D341Med (cell line): ENCODE measurements at places on chromosomes 5 and 9.

GRCh38 chr9:73182928-73183327 lies 31.3 kb downstream of the ANXA1 start:
- DNase-seq: no peak

DNA sequence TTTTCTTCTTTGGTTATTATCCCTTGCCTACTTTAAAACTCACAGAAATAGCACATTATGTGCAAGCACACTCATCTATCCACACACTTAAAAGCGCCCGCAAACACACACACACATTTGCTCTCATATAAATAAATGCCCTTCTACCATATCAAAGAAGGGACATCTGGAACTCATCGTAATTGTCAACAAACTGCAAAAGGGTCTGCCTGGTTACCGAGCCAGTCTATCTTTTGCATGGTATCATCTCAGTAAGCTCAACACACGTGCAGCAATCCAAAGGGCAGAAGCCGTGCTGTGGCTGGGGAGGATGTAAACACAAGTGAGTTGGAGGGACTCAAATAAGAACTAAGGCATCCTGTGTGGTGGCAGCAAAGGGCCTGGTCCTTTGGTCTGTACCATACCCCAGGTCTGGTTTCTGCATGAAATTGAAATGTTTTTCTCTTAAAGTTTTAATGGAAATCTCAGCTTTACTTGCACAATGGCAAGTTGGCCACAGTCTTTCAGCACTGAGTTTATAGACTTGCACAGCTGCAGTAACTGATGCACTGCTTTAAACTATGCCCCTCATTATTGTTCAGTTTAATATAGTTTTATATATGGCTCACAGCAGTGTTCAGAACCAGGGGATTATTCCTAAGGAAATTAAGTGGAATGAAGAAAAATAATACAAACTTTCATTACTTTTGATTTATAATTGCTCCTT lies 331.0 kb downstream of the ADAMTS6 start:
- no peak for DNase-seq

DNA sequence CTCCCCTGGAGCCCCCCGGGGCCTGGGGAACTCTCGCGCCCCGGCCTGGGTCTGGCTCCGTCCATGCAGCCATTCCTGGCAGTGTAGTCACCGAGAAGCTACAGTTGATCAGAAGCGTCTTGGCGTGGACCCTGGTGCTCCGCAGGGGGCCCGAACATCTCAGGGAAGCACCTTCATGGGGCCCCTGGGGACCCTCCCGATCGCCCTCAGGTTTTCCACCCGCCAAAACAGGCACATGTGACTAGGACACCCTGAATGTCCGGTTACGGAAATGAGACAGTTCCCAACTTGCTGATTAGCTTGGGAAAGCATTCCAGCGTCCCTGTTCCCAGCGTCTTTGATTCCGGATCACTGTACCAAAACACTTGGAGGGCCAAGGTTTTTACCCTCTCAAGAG lies 472 bp downstream of the FBXO4 start:
- no peak for DNase-seq

DNA sequence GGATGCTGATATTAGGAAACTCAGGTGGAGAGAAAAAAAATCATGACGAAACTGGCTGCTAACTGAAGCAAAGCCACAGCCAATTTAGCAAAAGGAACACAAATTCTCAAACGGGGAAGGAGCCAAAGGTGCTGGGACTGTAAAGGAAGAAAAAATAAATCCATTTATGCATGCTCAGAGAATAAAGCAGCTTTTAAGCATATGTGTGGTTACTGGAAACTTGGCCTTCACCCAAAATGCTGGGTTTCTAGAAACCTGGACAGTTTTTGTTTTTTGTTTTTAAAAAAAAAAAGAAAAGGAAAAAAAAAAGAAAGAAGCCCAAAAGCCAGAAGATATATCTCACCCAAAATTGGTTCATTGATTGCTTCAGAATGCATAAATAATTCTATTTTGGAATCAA lies 8.0 kb downstream of the WHRN start:
- DNase-seq: no peak

GRCh38 chr5:65127161-65127901 lies 354.4 kb downstream of the ADAMTS6 start:
- DNase-seq: no peak

DNA sequence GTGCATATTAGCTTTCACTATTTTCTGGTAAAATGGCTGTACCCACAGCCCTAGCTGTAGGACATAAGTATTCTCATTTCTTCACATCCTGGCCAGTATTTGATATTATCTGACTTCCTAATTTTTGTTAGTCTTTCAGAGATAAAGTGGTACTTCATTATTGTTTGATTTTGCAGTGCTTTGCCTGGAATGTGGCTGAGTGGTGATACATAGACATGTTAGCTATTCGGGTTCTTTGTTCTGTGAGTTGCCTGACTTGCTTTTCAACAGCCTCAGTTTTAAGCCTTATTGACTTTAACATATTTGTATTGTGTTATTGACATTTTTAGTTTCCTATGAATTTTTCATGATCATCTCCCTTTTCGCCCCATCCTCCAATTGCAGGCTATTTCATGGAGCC lies 161.1 kb downstream of the GABBR2 start:
- DNase-seq: no peak

- no peak for DNase-seq
These were observed 212.8 kb downstream of the NXNL2 start for GRCh38 chr9:88747768-88748167.
